GM04503 (cell line): ENCODE measurements at places on chromosomes 13 and 19.

DNA sequence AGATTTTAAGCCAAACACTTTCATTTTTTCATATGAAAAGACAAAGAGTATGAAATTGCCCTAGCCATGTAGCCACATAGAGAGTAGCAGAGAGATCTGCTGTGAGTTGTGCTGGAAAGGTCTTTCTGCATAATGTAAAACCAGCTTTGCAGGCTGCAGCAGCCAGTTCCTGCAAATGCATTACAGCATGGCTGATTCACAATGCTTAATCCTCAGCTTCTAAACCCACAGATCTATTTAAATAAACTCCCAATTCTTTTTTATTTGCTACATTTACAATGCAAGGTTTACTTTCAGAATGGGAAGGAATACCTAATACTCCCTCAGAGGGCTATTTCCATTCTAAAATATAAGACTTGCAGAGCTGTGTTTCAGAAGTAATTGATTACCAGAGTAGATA, 185.6 kb upstream of the STARD13 start:
- DNase-seq, result no peak

- no peak for DNase-seq
Measured at GRCh38 chr13:41696163-41697003, 239.0 kb downstream of the RGCC start.

- no peak for DNase-seq
Measured at GRCh38 chr13:27960362-27961226, 8.5 kb downstream of the CDX2 start.

GRCh38 chr13:59532405-59532804, 631.3 kb downstream of the DIAPH3 start:
- no peak for DNase-seq

- no peak for DNase-seq
Measured at GRCh38 chr19:5316138-5316537, 24.5 kb downstream of the PTPRS start.

DNA sequence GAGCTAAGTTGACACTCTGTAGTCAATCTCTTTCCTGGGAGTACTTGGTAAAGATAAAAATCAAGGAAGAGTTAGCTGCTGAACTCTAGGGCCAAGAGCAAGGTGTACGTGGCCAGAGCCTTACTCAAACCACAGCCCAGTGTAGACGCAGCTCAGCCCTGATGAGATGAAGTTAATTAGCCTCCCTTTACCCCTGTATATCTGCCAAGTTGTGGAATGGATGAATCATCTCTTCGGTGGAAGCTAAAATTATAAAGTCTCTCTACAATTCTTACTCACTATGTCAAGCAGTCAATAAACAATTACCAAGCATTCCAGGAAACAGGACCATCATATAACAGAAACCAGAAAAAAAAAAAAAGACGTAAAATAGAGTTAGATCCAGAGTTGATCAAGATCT, 146.9 kb upstream of the UFM1 start:
- DNase-seq, result peak; percentile 43

DNA sequence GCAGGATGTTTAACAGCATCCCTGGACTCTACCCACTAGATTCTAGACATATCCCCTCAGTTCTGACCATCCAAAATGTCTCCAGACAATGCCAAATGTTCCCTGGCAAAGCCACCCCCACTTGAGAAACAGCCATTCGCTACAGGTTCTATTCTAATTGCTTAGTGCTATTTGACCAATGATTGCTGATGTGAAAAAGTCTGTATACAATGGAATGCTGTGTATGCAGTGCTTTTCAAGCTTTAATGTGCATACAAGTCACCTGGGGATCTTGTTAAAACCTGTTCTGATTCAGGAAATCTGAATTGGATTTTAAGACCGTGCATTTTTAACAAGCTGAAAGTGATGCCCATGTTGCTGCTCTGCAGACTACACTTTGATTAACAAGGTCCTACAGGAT, 331.8 kb upstream of the KLF12 start:
- no peak for DNase-seq

GRCh38 chr19:10286803-10287737, at the start of gene ICAM4:
Gene ICAM4, plus strand, starts transcription at chr19:10286955. Its CDS starts 58 bp downstream, at chr19:10287013.
- DNase-seq, result no peak

- DNase-seq, result no peak
Measured at GRCh38 chr19:6061376-6062130, 48.7 kb downstream of the RFX2 start.

GRCh38 chr13:50162567-50162966, 147.3 kb downstream of the KCNRG start:
- no peak for DNase-seq

DNA sequence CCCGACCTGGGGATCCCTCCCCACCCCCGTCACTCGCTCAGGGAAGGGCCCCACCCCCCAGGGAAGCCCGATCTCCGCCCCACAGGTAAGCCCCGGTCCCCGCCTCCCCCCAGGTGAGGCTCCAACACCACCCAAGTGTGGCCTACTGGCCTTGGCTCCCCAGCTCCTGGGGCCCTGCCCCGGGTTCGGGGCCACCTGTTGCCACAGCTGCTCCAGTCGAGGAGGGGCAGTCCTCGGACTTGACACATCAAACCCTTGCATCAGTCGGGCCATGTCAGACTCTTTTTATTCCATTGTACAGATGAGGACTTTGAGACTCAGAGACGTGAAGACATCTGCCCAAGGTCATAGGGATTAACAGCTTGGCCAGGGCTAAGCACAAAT, 512 bp downstream of the CC2D1A start:
- DNase-seq, result no peak

GRCh38 chr19:42270346-42271044, 1.4 kb downstream of the CIC start:
- peak; percentile 70 for DNase-seq

- DNase-seq, result no peak
Measured at GRCh38 chr19:11201791-11202190, 4.4 kb upstream of the KANK2 start.

GRCh38 chr19:46036744-46037128, 4.1 kb downstream of the IGFL4 start:
- DNase-seq, result no peak

DNA sequence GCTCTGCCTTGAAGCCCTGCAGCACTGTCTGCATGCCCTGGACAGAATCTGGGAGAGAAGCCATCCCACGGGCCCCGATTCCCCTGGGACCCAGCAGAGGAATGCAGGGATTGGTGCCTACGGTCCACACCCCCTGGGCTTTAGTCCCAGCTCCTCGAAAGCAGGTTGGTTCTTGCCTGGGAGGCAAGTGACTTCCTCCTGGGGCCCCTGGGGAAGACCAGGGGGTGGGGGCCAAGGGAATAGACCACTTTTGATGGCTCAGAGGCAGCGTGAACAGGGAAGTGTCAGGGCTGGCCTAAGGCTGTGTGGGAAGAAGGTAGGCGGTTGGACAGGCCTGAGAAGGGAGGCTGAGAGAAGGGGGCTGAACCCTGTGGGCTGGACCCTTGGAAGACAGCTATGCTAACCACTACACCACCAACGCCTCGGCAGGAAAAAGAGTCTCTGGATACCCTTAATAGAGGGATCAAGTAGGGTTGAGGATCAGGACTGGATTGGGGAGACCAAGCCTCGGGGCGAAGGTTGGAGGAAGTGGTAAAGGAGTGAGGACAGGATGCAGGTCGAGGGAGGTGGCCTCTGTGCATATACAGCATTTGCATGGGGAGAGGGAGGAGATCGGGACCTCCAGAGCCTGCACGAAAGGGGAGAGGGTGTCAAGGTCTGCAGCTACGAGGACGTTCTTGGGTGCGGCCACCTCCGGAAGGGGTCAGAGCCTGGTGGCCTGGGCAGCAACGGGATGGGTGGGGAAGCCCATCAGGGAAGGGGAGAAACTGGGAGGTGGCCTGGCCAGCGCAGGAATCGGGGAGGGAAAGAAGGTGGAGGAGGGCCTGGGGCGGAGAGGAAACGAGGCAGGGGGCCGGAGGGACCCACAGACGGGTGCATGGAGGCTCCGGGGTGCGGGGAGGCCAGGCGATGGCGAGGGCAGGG, 709 bp downstream of the DPP9 start:
- DNase-seq, result peak; percentile 58

DNA sequence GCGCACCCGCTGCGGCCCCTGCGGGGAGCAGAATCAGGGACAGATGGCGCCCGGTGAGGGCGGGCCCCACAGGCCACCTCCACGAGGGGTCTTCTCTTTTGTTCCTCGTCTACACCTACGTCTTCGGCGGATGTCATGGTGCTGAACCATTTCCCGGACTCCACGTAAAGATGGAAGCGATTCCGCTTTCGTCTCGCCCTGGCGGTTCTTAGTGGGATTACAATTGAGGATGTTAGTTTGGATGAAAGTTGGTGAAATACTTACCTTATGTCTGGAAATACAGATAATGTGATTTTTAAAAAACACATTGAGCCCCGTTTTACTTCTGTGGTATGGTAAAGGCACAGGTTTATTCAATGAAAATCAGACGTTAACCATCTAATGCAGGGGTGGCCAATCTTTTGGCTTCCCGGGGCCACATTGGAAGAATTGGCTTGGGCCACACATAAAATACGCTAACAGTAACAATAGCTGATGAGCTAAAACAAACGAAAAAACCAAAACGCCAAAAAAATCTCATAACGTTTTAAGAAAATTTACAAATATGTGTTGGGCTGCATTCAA, 1.4 kb upstream of the ZMYM5 start:
- DNase-seq, result peak; percentile 28

- no peak for DNase-seq
Measured at GRCh38 chr19:10037367-10037766, 24.1 kb downstream of the RDH8 start.

- DNase-seq, result no peak
Measured at GRCh38 chr19:7328647-7329046, 20.1 kb upstream of the ARHGEF18 start.

GRCh38 chr13:114077933-114078325, 54.5 kb downstream of the RASA3 start:
- no peak for DNase-seq

GRCh38 chr19:6233827-6234511, 45.8 kb downstream of the MLLT1 start:
- DNase-seq, result no peak

DNA sequence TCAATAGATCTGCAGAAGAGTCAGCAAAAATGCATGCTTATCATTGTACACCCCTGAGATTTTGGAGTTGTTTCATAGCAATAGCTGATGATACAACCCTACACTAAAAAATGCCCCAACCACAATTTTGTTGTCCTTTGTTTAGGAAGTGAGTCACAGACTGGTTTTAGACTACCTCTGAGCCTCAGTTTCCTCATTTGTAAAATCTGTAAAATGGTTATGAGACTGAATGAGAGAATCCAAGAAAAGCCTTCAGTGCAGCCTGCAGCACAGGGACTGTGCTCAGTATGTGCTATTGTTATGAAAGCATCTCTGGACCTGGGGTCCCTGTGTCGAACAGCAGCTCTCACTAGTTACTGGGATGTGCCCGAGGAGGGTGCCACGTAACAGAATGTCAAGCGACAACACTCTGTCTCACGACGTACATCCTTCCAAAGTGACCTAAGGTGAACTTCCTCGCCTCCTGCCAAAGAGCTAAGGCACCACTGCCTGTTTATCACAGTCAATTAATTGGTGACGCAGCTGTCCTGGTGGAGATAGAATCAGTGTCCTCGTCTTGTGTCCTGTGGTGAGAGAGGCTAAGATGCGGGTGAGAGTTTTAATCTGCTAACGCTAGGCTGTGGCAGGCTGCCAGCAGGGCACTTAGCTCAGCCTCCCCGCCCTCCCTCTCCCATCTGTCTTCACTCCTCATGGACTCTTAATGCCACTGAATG, 18.1 kb downstream of the DHRS12 start:
- no peak for DNase-seq

GRCh38 chr13:82062772-82063171, 1721.8 kb upstream of the SPRY2 start:
- no peak for DNase-seq

GRCh38 chr13:112078879-112079531, 12.1 kb downstream of the SOX1 start:
- DNase-seq, result no peak

- no peak for DNase-seq
Measured at GRCh38 chr13:105758918-105759860, 776.3 kb downstream of the EFNB2 start.

GRCh38 chr19:48752496-48753365, at the start of gene FUT1:
Gene FUT1, minus strand, starts transcription at chr19:48752641. Its CDS starts 1,360 bp downstream, at chr19:48751281.
- DNase-seq, result no peak

- no peak for DNase-seq
Measured at GRCh38 chr19:5916181-5916708, 2.2 kb downstream of the CAPS start.

- no peak for DNase-seq
Measured at GRCh38 chr13:110399801-110400200, 92.7 kb downstream of the COL4A2 start.

GRCh38 chr13:112441779-112442310, 65.7 kb downstream of the SPACA7 start:
- no peak for DNase-seq

GRCh38 chr13:19153782-19154450, 27.7 kb downstream of the TUBA3C start:
- no peak for DNase-seq

DNA sequence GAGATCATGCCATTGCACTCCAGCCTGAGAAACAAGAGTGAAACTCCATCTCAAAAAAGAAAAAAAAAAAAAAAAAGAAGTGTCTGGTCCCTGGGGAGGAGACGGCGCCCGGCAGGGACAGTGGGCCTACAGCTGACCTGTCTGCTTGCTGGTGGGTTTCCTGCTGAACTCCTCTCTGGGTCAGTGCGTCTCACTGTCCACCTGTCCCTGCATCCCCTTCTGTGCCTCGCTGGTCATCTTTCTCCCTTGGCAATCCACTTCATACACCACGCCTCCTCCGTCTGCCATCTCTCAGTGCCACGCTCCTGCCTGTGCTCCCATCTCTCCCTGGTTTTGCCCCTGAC, 63.4 kb downstream of the ACSBG2 start:
- DNase-seq, result no peak

- no peak for DNase-seq
Measured at GRCh38 chr19:39299404-39299803, 3.2 kb downstream of the IFNL1 start.

DNA sequence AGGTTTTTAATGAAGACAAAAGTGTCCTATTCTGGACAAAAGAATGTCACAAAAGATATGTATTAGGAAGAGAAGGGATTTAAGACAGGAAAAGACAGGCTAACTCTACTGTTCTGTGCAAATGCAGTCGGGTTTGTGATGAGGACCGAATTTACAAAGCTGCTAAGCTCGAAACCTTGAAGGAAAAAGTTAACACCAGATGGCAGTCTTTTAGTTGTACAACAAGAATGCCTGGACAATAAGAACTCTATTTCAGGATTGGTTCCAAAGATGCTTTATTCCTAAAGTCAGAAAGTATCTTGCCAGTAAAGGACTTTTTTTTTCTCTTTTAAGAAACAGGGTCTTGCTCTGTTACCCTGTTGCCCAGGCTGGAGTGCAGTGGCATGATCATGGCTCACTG, 51.1 kb downstream of the HS6ST3 start:
- DNase-seq, result no peak

DNA sequence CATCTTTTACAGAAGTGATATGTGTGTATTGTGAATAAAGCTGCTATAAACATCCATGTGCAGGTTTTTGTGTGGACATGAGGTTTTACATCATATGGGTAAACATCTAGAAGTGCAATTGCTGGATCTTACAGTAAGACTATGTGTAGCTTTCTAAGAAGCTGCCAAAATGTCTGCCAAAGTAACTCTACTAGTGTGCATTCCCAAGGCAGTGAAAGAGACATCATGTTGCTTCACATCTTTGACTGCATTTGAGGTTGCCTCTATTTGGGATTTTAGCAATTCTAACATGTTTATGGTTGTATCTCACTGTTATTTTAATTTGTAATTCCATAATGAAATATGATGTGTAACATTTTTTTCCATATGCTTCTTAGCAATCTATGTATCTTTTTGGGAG, 30.3 kb downstream of the SLITRK6 start:
- no peak for DNase-seq
